ENCODE measurements at places on chromosomes 1 and 21.
A peak's percentile ranks its signal among the peaks of the same experiment; 100 is the strongest.

- DNase-seq, result peak; percentile 78
Observed at GRCh38 chr1:6523566-6523965, 30.7 kb downstream of the NOL9 start.

GRCh38 chr1:87176087-87176486 lies 152.6 kb upstream of the LMO4 start:
- DNase-seq, result no peak

GRCh38 chr1:6157132-6157527 lies 23.0 kb downstream of the CHD5 start:
- no peak for DNase-seq

DNA sequence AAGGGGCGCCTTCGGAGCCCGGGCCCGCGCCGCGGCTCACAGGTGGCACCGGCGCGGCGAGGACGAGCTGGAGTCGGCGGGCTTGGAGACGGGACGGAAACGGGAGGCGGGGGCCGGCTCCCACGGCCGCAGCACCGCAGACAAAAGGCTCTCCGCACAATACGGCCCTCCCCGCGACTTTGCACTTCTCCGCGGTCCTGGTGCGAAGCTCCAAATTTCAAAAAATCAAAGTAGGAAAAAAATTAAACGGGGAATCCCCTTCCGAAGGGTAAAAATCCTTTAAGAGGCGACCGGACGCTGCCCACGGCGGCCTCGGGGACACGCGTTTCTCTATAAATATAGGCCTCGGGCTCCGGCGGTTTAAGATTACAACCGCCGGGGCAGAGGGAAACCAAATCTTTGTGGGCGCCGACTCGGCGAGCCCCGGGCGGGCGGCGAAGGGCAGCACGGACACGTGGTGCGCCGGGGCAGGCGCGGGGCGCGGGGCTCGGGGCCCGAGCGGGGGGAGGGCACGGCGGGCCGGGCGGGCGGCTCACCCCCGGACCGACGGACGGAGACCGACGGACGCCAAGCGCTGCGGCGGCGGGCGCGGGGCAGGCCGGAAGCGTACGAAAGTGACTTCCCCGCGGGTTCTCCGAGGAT lies 453 bp downstream of the PABPC4 start:
- peak; percentile 45 for DNase-seq

GRCh38 chr1:174344162-174344561 lies 103.6 kb upstream of the GPR52 start:
- no peak for DNase-seq

DNA sequence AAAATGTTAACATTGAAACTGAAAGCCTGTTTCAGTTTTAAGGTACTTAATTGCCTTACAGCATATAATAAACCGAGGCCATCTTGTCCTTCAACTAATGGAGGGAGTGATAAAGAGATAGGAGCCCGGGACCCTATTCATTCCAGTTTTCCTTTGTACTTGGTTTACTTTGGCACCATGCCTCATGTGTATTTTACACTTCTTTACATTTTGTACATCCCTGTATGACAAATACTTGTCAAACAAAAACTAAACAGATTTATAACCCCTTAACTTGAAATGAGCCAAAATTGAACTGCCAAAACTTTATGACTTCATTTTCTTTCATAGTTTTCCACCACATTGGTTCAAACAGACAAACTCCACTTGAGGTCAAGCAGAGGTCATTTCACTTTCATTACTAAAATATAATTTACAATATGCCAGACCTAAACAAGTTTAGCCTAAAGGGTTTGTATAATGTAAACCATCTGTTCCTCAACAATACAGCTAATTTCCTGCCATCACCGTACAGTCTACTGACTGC lies 30.9 kb upstream of the UBE2U start:
- DNase-seq, result no peak

Data from AG08395 (cell line).